ENCODE measurements at places on chromosomes 12 and 14.

DNA sequence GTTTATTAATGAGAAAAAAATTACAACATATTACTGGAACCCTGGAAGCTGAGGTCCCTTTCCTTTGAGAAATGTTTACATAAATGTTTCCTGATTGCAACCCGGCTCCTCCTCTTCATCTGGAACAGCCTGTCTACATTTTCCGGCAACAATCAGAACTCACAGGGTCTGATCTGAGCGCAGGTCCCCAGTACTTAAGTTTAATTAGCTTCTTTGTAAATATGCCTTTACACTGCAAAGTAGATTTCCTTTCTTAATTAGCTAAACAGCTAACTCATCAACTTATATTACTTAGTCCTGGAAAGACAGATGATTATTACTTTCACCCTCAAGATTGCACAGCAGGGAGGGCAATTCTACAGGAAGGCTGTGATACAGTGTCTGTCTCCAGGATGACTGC, 213.0 kb downstream of the MON2 start:
- no peak for DNase-seq

DNA sequence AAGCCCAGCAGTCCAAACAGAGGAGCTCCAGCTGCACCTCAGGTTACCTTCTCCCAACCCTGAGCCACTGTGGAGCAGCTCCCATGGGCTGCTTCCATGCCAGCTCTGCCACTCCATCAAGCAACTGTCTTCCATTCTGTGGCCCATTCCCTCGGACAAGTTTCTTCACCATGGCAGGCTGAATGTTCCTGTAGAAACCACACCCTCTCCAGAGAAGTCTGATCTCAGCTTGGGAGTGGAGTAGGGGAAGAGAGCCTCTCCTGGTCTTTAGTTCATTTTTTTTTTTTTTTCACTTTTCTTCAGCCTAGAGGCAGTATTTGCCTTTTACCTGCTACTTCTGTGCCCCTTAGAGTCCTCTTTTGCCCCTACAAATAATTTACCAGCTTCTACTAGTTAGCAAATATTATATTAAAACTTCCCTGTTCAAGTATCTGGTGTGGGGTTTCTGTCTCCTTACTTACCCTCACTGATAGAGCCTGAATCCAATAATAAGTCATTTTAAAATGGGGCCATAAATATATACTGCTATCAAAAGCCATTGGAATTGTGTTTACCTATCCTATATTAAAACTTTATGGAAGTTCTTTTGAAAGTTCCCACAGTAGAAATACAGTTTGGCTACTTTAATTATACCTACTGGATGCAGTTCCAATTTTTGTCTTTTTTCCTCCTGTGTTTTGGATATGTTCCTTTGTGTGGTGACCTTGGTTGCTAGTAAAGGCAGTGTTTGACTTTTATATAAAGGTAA, 11.7 kb upstream of the SLC17A8 start:
- DNase-seq: no peak

DNA sequence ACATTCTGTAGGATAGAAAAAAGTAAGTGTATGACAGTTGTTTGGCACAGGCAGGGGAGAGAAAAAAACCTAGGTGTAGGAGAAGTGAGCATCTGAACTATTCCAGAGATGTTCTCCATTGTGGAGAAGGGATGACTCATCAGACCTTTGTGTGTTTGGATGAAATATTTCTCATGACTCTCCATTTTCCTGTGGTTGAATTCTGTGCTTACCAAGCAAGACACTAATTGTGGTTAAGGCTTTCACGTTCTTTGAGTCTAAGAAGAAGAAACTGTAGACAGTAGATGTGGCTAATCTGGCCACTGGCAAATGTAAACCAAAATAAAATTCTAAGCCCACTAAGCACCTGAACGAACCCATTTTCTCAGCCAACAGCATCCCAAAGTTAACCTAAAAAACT, 107.9 kb upstream of the GZMB start:
- no peak for DNase-seq

- no peak for DNase-seq
These were observed 271.2 kb downstream of the EGLN3 start for GRCh38 chr14:33679461-33680225.

GRCh38 chr12:58883576-58884334, 36.5 kb downstream of the LRIG3 start:
- DNase-seq: no peak

GRCh38 chr12:72282721-72283120, 10.6 kb downstream of the TRHDE start:
- no peak for DNase-seq

DNA sequence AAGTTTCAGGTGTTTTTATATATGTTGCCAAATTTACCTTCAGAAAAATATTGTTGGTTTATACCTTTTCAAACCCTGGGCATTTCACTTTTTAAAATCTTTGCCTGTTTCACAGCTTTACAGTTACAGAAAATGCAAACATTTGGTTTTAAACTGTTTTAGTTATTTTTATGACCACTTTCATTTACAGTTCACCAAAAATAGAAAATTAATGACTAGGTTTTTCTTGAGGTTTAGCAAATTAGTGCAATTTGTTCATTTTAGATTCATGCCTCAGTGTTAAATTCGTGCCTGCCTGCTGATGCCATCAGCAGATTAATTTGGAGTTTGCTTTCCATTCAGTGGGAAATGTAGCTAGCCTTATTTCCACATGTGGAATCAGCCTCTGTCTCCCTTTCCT, 45.5 kb downstream of the RIC8B start:
- no peak for DNase-seq

- no peak for DNase-seq
These were observed 879 bp downstream of the GDF3 start for GRCh38 chr12:7694556-7695236.

- peak; percentile 55 for DNase-seq
These were observed 7.2 kb downstream of the ALDH2 start for GRCh38 chr12:111773801-111774551.

- no peak for DNase-seq
These were observed 12.7 kb upstream of the OAS2 start for GRCh38 chr12:112965643-112966042.

GRCh38 chr12:109433618-109434017, 43.5 kb downstream of the KCTD10 start:
- no peak for DNase-seq

All from CD4-positive, alpha-beta T cell treated with Interleukin-4 for 1 hour (primary cell).